ENCODE measurements at places on chromosomes 7 and 10. TPM values are rescaled to one million over a fixed set of nuclear protein-coding genes. Genes with fewer than 3 reads are reported as not detected.

DNA sequence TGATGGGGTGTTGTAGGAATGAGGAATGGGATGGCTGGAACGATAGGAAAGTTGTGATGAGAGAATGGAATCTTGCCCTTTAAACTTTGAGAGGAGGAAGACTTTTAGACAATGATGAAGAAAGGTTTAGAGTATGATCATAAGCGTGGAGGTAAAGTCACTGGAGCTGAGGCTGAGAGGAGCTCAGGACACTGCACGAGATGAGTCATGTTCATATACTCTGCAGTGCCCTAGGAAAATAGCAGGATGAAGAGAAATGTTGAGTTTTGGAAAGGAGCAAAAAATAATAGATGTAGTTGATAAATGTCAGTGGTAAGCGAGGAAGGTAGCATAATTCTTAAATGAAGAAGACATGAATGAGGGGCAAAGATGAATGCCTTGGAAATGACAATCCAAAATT is 28.3 kb upstream of the CUL1 start:
- DNase-seq: no peak

GRCh38 chr7:4841836-4842235 is 20.0 kb downstream of the PAPOLB start:
- DNase-seq: no peak

DNA sequence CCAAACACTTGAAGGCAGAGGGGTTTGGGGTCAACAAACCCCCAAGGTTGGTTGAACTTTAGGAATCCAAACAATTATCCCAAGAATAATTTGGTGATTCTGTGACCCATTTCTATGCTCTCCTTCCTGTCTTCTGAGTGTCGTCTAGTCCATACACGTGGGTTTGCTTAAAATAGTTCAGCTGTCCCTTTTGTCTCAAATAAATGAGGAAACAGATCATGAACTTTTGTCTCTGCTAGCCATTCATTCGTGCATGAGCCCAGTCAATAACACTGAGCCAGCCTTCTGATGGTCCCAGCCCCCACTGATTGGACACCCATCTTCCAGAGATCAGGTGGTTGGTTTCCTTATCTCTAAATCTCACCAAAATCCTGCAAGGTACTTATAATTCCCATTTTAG is 255.4 kb downstream of the PRPF18 start:
- no peak for DNase-seq

GRCh38 chr10:74151879-74152722 is 1.1 kb downstream of the ADK start:
- DNase-seq: no peak

- DNase-seq: no peak
Measured at GRCh38 chr7:135095450-135095849, 52.4 kb upstream of the TMEM140 start.

- DNase-seq: no peak
Measured at GRCh38 chr7:98784216-98784785, 85.5 kb downstream of the TMEM130 start.

DNA sequence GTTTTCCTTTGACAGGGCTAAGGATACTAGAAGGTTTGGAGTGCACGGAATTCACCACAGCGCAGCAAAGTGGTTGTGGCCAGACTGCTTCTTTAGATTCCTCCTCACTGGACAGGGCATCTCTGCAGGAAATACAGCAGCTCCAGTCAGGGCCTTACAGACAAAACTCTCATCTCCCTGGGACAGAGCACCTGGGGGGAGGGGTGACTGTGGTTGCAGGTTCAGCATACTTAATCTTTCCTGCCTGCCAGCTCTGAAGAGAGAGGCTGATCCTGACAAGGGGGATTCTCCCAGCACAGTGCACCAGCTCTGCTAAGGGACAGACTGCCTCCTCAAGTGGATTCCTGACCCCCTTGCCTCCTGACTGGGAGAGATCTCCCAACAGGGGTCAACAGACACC is 1257.9 kb downstream of the NXPH1 start:
- DNase-seq: no peak

- DNase-seq: no peak
Measured at GRCh38 chr7:150738092-150738491, 874 bp downstream of the GIMAP5 start.

DNA sequence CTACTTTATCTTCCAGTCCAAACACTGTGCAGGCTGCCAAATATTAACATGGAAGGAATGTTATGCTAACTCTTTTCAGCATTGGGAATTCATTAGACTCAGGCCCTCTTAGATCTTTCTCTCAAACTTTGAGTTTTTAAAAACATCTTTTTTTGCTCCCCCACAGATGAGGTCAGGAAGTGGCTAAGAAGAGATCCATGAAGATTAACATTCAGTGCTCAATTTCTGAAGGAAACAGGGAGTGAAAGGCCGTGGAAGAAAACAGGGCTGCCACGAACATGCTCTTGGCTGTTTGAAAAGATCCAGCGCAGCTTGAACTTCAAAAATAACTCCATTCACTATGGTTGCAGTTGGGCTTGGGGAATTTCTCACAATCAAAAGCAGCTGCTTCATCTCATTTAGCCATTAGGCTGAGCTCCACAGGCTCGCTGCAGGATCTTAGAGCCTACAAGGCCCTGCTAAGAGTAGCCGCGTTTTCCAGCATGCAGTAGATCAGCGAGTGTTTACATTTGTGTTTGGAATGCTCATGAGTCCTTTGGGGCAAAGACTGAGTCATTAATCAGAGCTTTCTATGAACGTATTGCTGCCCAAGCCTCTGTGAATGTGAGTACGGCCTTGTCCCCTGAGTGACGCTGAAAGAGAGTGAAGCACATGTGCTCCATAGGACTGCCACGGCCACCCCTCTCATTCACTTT is 41.2 kb upstream of the TNS3 start:
- peak; percentile 90 for DNase-seq

- DNase-seq: no peak
Measured at GRCh38 chr7:45983720-45984255, 62.7 kb upstream of the IGFBP3 start.

DNA sequence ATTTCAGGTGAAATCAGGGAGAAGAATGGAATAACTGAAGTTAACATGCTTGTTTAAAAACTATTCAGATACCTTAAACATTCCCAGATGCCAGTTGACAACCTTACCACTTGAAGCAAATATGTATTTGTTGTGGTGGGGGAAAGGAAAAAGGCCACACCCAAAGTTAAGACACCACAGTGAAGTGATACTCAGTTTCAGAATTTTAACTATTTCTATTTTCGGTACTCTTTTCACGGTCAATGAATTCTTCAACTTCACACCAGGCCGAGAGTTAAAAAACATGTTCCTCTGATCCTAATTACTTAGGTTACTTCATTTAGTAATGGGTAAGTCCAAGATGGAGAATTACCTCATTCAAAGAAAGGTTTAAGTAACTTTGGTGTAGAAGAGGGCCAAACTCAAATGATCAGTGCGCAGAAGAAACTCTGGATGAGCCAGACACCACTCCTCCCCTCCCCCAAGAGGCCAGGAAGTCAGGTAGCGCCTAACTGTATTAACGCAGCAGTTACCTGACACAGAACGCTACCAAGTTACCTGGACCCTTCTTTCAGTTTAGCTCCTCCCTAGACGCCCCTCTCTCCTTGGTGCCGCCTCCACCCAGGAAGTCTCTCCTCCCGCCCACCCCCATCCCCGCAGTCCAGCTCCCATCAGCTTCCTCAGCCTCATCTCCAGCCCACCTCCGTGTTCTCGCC is 700 bp downstream of the MTPN start:
- no peak for DNase-seq

GRCh38 chr10:130487566-130487965 is 351.4 kb downstream of the GLRX3 start:
- DNase-seq: no peak

Gene COL26A1
- polyA plus RNA-seq: 0.69 TPM

Gene CYP3A5
- polyA plus RNA-seq: 0.84 TPM

Gene OR2A7
- polyA plus RNA-seq: not detected

Gene MMRN2
- polyA plus RNA-seq: 21.5 TPM
